Stimulated activated CD8-positive, alpha-beta memory T cell treated with anti-CD3 and anti-CD28 coated beads, Interleukin-4, amount 100 ng/mL, for 4 hours (primary cell): ENCODE measurements at places on chromosomes 12 and 14.

GRCh38 chr12:87995581-87996178 is 33.5 kb downstream of the C12orf50 start:
- DNase-seq, result no peak

DNA sequence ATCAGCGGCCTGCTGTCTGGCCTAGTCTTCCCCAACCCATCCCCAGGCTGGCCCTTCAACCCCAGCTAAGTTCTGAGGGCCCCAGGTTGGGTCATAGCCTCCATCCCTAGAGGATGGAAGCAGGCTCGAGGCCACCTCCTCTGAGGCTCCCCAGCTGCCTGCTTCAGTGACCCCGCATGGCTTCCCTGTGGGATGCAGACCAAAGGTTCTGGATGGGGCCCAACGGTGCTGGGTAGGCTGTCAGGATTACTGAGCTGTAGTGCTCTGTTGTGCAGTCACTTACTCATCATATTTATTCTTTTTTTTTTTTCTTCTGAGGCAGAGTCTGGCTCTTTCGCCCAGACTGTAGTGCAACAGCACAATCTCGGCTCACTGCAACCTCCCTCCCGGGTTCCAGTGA is 92.0 kb downstream of the IRF2BPL start:
- DNase-seq, result no peak

GRCh38 chr12:122081697-122082221 is 3.2 kb downstream of the MLXIP start:
- no peak for DNase-seq

GRCh38 chr12:28689398-28690175 is 459.5 kb upstream of the FAR2 start:
- DNase-seq, result no peak

DNA sequence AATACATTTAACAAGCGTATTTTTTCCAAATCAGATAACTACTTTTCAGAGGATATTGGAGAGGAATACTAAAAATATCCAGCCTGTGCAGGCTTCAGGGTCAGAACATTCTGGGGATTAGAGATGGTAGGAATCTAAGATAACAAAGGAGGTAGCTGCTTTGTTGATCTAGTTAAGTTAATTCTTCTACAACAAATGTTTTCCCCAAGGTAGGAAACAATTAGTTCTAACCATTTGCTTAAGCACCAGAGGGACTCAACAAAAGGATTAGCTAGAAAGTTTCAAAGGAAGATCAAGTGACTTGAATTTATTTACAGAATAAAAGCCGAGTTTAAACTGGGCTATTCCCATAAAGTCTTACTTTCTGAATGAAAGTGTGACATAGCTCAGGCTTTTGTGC is 524.2 kb downstream of the TMTC2 start:
- no peak for DNase-seq

DNA sequence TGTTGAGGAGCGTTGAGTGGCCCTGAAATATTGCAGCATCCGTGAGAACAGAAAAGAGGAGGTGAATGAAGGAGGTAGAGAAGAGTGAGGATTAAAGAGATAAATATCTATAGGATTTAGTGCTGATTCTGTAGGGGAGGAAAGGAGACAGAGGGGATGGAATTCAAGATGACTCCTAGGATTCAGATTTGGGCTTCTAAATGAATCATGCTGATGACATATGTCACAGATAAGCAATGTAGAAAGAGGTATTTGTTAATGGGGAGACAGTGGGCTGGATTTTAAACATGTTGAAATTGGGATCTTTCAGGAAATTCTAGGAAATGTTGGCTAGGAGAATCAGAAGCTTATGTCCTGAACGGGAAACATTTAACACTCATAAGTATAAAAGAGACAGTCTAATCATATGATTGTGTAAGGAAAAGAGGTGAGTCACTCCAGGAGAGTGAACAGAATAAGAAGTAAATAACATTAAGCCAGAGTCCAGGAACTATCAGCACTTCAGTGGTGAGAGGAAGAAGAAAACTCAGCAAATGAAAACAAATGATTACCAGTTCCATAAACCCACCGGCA is 58.1 kb upstream of the DIO2 start:
- DNase-seq, result no peak

DNA sequence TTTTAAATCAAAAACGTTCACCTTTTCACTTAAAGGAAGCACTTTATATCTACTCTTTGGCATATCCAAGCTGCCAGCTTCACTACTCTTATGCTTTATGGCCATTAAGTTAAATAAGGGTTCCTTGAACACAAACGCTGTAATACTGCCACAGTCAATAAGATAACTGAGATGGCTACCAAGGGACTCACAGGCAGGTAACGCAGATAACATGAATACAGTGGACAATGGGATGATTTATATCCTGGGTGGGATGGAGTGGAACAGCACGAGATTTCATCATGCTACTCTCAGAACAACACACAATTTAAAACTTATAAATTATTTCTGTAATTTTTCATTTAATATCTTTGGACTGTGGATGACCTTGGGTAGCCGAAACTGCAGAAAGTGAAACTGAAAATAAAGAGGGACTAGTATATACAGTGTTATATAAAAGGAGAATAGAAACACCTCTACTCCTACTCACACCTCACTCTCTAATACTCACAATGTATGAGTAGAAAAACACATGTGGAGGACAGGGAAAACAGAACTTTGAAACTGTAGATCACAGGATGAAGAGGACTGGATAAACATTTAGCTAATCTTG is 367.3 kb downstream of the C12orf50 start:
- DNase-seq, result no peak

DNA sequence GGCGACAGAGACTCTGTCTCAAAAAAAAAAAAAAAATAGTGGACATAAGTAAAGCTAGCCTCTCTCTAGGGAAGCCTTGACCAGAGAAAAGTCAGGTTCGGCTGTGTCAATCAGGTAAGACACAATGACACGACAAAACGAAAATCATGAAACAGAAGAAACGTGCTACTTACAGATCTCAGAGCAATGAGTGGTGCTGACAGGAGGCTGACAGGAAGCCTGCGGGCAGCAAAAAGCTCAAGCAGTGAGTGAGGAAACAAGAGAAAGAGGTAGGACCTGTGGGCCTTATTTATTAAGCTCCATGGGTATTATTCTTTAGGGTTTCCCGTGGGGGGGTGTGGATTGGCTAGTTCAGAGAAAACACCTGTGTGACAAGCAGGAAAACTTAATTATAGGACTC is 363.1 kb downstream of the KCNH5 start:
- DNase-seq, result no peak

DNA sequence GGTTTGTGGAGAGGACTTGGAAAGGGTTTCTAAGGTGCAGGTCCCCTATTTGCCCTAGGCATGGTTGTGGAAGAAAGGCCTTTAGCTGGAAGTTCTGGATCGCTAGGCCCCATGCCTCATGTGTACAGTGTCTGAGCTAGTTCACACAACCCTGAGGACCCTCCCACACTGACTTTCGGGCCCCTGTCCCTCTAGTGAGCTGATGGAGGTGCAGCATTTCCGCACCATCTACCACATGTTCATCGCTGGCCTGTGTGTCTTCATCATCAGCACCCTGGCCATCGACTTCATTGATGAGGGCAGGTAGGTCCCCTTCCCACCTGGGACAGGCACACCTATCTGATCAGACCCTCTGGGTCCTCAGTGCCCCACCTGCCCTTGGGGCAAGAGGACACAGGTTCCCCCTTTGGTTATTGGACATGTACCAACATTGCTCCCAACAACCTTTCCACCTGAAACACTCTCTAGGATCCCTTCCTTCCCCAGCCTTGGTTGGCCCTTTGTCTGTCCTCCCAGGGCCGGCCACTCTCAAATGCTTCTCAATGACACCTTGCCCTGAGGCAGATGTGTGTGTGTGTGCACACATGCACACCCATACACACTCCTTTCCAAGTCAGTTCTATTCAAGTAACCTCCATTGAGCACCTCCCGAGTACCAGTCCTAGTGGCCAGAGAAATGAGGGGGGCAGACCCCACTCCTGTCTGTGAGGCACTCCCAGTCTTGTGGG is 2.6 kb downstream of the SOAT2 start:
- DNase-seq, result no peak

DNA sequence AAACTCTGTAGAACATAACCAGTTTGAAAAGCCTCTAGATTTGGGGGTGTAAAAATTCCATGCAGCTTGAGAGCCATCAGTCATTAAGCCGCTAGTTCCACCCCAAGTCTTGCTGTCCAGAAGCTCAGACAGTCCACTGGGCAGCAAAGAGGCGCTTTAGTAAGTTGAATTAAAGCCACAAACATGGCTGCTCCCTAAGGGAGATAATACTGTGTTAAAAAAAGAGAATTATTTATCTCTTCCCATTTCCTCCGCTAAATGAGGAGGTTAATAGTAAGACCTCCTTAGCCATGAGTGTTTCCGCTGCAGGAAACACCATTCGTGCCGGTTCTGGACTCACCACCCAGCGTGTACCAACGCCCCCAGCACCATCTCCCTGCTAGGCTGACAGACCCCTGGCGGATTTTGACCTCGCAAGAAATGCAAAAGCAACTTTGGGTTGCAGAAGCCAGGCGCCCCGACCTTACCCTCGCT is 536 bp downstream of the TM7SF3 start:
- DNase-seq, result no peak

GRCh38 chr14:104318558-104319490 is 180.4 kb downstream of the KIF26A start:
- no peak for DNase-seq

- no peak for DNase-seq
These were observed 15.0 kb downstream of the COQ5 start for GRCh38 chr12:120514002-120514401.

DNA sequence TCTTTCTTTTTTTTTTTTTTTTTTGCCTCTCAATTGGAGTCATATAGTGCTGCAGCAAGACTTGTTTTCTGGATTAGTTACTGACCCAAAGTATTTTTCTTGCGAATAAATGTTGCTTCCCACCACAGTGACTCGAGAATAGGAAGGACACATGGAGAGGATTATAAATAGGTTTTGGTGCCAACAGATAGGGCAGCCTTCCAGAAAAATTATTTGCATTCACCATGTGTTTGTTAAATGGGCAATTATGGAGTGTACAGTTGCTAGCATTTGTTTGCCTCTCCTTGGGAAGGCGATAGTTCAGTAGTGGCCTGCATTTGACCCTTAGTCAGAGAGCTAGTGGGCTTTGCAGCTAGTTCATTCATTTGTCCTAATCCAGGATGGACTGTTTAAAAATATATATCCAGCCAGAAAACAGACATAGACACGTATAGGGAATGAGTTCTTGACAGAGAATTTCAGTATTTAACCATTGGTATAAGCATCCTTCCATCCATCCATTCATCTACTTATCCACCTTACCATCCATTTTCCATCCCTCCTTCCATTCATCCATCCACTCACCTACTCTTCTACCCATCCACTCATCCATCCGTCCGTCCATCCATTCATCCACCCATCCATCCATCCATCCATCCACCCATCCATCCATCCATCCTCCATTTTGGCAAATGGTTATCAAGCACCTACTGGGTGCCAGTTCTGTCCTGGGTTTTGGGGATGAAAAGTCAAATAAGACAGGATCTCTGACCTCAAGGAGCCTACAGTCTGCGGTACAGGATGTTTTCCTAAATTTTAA is 67.5 kb downstream of the CHST11 start:
- no peak for DNase-seq

DNA sequence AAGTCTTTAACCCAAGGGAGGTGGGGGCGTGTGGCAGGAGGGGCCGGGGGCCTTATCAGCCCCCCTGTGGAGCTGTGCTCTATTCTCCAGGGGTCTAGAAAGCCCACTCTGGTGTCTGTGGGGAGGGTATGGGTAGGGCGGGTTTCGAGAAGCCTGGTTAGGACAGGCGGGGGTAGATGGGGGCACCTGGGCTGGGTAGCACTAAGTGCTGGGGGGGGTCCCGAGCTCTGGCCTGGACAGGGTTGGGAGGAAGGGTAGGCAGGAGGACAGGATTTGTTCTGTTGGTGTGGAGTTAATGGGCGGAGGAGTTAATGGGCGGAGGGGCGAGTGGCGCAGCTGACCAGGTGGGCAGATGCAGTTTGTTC is 2.0 kb downstream of the PACS2 start:
- no peak for DNase-seq

GRCh38 chr12:108218921-108219320 is 89.8 kb downstream of the WSCD2 start:
- DNase-seq, result no peak
